Suppressor macrophage treated with lipopolysaccharide for 1 hour (primary cell): ENCODE measurements at places on chromosomes 7 and 10.

DNA sequence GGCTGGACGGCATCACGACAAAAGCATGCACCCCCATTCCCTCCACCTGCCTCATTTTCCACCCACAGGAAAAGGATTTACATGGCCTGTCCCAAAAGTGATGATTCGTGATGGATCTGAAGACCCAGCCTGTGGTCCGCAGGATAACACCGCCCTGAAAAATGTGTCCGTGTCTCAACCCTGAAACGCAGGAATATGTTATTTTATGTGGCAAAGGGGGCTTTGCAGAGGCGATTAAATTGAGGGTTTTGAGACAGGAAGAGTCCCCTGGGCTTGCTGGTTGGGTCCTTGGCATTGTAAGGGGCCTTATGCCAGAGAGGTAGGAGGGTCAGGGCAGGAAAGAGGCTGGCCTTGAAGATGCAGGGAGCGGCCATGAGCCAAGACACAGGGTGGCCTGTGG lies 80.2 kb upstream of the PPP2R2D start:
- no peak for DNase-seq

- DNase-seq: no peak
Measured at GRCh38 chr10:131155218-131155875, 156.2 kb downstream of the TCERG1L start.

DNA sequence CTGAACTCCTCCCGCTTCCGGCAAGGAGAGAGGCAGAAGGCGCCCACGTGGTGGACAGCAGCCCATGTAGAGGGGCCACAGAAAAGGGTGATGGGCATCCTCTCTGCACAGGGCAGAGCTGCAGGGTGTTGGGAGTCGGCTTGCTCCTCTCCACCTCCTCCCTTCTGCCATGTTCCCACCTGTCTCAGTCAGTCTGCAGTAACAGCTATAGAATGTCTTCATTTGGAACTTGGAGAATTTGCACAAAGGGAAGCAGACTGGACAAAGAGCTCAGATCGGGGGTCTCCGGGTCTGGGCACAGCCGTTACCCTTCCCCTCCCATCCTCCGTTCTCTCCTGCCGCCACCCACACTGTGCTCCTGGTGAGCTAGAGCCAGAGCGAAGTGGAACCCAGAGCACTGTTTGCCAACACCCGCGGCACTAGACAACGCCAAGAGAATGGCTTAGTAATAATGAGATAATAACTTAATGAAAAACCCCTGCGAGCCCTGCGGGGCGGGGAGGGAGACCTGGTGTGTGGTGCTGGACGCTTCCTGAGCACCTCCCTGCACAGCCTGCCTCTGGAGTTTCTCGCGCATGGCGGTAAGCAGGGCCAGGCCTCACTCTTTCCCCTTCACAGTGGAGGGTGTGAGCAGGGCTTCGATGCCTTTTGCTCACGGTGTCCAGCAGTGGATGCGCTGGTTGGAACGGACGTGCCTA lies 254.7 kb downstream of the PAXIP1 start:
- DNase-seq: no peak

- peak; percentile 73 for DNase-seq
Measured at GRCh38 chr10:103852856-103853255, 2.5 kb downstream of the SH3PXD2A start.

DNA sequence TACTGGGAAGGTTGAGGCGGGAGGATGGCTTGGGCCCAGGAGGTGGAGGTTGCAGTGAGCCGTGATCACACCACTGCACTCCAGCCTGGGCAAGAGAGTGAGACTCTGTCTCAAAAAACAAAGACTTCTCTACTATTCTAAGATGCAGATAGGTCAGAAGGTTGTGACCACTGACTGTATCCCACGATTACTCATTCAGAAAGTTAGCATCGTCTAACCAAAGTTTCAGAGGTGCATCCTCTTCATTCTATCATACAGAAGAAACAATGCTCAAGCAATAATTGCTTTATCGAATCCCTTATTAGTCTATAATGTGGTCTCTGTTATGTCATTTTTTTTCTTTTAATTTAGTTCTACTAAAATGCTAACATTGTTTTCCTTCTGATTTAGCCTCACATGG lies 348.7 kb upstream of the LRGUK start:
- no peak for DNase-seq

DNA sequence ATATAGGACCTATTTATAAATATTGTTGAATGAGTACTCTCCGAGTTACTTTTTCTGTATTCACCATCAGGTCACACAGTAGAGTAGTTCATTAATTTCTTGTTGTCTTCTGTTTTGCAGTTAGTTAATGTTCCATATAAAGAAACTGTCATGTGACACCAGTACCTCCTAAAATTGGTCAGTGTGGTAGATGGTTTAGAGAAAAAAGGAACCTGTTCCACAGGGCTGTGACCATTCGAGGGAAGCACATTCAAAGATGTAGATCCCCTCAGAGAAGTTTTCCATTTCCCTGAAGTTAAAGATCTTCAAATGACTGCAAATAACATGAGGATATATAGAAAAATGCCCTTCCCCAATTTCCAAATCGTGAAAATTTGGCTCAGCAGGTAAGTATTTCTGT lies 45.7 kb downstream of the PRPF18 start:
- no peak for DNase-seq

- no peak for DNase-seq
Measured at GRCh38 chr7:27106181-27106900, 3.9 kb upstream of the HOXA2 start.

- DNase-seq: peak; percentile 34
Measured at GRCh38 chr7:116591202-116592040, 66.6 kb downstream of the CAV1 start.

DNA sequence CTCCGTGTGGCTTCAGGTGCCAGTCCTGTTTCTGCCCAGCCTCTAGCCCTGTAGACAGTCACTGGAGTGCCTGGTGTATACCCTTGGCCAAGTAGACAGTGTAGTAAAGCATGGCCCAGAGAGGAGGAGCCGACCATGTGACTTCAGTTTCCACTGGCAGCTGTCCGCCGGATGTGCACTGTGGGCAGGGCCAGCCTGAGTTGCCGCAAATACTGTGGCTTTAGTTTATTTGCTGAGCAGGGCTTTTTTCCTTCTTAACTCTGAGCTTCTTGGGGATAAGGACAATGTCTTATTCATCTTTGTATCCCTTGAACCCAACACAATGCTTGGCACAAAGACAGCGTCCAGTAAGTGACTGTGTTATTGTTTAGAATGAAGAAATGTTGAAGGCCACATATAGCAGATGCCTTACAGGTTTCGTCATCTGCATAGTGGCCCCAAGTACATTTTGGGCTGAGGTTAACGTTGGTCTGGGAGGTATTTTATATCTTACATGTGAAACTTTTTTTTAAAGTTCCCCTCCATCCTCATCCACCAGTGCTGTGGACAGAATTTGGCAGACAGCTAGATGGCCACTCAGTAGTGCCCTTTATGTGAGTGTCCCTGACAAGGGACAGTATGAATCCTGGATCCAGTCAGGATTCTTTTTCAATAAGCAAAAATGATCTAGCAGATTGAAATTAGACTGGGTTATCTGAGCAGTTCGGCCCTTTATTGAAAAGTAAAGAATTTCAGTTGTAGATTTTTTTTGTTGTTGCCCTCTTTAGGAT lies 40.6 kb downstream of the CYP17A1 start:
- peak; percentile 84 for DNase-seq

GRCh38 chr7:139618482-139619366 lies 95.2 kb downstream of the CLEC2L start:
- peak; percentile 53 for DNase-seq

GRCh38 chr7:95725205-95725604 lies 47.1 kb upstream of the DYNC1I1 start:
- DNase-seq: no peak

GRCh38 chr10:31268444-31269303 lies 50.3 kb upstream of the ZEB1 start:
- no peak for DNase-seq

- peak; percentile 84 for DNase-seq
Measured at GRCh38 chr10:79070606-79071395, 2.0 kb downstream of the ZMIZ1 start.

- DNase-seq: no peak
Measured at GRCh38 chr7:130379019-130379418, 1.3 kb upstream of the CPA1 start.

DNA sequence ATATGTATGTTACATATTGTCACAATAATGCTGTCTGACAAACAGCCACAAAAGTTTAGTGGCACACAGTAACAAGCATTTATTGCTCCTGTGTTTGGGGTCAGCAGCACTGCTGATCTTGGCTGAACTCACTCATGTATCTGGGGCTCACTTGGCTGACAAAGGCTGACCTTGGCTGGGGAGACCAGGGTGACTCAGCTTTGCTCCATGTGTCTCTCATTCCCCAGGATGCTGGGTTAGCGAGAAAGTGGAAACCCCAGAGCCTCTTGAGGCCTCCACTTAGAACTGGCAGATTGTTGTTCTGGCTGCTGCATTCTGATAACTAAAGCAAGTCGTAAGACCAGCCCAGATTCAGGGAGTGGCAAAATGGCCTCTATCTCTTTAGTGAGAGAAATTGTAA lies 217.3 kb upstream of the HABP2 start:
- DNase-seq: peak; percentile 35

GRCh38 chr10:123458933-123459332 lies 207.2 kb upstream of the GPR26 start:
- DNase-seq: peak; percentile 20

GRCh38 chr7:28408960-28409715 lies 3.2 kb upstream of the CREB5 start:
- DNase-seq: peak; percentile 100

- peak; percentile 33 for DNase-seq
Measured at GRCh38 chr7:76356823-76357222, 2.0 kb downstream of the YWHAG start.

GRCh38 chr7:36526863-36527548 lies 137.3 kb downstream of the ANLN start:
- DNase-seq: no peak

DNA sequence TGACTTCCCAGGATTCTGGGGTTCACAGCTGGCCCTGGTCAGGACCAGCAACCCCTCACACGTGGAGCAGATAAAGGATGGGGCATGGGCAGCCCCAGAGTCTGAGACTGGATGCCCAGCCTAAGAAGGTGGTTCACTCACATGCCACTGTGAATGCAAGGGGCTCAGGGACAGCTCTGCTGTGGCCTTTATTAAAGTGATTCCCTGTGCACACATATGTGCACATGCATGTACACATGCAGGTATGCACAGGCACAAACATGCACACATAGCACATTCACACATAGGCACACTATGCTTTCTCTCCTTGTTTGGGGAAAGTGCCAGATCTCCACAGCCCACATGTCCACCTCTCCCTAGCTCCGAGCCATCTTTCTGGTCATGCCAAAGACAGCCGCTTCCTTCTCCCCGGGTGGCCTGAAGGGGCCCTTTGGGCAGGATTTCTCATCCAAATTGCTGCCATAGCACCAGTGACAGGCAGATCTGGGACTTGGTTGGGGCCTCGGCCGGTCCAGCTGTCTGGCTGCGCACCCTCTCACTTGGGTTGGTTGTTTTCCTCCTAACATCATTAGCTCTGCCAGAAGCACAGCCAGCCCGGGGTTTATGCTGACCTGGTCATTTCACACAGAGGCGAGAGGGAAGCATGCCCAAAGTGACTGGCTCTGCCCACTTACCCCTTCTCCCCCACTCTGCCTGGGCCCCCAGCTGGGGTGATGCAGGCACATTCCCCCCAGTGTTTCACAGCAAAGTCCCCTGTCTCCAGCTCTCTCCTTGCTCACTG lies 1.4 kb downstream of the GCK start:
- no peak for DNase-seq

DNA sequence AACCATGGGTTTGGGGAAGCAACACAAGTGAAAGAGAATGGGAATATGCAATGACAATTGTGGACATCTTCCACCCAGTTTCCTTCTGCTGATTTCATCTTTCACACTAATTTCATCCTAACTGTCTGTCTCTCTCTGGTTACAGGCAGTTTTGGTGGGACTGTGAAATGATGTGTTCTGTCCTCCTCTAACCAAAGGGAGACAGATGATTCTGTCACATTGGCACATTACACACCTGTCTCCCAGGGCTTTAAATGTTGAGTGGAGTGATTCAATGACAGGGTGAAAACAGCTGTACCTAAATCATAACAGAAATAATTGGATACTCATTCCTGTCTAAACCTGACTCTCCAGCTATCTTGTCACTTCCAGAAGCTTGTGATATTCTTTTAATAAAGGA lies 60.0 kb downstream of the DGKB start:
- DNase-seq: no peak

GRCh38 chr10:110918269-110918642 lies 724 bp downstream of the BBIP1 start:
- peak; percentile 98 for DNase-seq

DNA sequence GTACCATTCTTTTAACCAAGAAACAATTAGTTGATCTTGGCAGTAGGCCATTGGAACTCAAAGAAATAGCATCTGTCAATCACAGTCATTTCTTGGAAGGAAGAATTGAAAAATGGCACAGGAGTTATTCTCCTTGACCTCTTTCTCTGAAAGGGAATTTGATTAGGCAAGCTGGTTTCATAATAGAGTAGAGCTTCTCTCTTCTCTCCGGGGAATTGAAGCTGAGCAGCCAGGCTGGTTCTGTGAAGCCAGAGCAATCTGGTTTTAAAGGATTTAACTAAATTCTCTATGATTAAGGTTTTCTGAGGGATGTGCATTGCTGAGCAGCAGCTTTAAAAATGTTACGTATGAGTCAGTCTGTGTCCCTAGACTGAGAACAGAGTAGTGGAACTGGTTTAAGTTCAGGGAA lies 70.2 kb downstream of the AHCYL2 start:
- peak; percentile 28 for DNase-seq
